Caco-2 (cell line): ENCODE measurements at places on chromosomes 7 and 10. TPM values are rescaled to one million over a fixed set of nuclear protein-coding genes. Genes with fewer than 3 reads are reported as not detected.
A peak's percentile ranks its signal among the peaks of the same experiment; 100 is the strongest.

GRCh38 chr7:24229481-24230226 lies 54.3 kb upstream of the NPY start:
- no peaks in the 10 kb centered on the region for H3K4me1 ChIP-seq
- no peaks in the 10 kb centered on the region for H3K36me3 ChIP-seq
- H3K4me3 ChIP-seq, result no peak overlapping the region
- no peak for DNase-seq

- H3K27ac ChIP-seq, result no peak overlapping the region
- DNase-seq, result peak; percentile 43
- H3K27me3 ChIP-seq, result no peaks in the 10 kb centered on the region
- H3K36me3 ChIP-seq, result no peaks in the 10 kb centered on the region
- no peak overlapping the region for H3K4me3 ChIP-seq
- no peaks in the 10 kb centered on the region for H3K4me1 ChIP-seq
Measured at GRCh38 chr7:22109761-22110160, 164.1 kb upstream of the CDCA7L start.

- H3K27me3 ChIP-seq, result no peaks in the 10 kb centered on the region
- DNase-seq, result peak; percentile 21
- no peak overlapping the region for H3K27ac ChIP-seq
- no peaks in the 10 kb centered on the region for H3K36me3 ChIP-seq
- H3K4me3 ChIP-seq, result no peak overlapping the region
Measured at GRCh38 chr10:91758303-91759146, 39.7 kb upstream of the TNKS2 start.

DNA sequence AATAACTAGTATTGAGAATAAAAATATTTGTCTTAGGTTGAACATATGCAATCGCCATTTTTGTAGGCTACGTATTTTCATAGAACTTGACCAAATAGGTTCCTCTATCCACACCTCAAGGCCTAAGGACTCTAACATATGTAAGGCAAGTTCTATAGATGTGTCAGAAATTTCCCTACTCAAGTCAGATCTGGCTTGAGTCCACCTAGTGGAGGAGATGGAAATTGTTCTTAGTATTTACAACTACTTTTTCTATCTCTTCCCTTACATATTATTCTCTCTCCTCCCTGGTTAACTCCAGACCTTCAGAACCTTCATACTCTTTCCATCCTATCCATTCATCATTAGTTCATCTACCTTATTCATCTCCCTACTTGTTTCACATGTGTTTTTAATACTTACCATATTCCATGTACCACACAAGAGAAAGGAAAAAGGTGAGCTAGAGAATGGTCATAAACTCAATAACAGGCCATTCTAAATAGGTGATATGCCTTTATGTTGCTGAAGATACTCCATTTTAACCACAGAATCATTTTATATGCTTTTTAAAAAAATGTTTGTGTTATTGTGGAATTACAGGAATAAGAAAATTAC lies 174.5 kb upstream of the HDAC9 start:
- no peaks in the 10 kb centered on the region for H3K4me1 ChIP-seq
- H3K36me3 ChIP-seq, result no peaks in the 10 kb centered on the region
- DNase-seq, result no peak
- no peak overlapping the region for H3K4me3 ChIP-seq

The CPED1 gene
- 0.23 and 0.56 TPM in 2 replicates for total RNA-seq

The ATRNL1 gene
- not detected in 2 replicates for total RNA-seq

The MUC3A gene
- 25.1 and 27.0 TPM in 2 replicates for total RNA-seq

The SYNPO2L gene
- total RNA-seq, result 0.12 and 0.16 TPM in 2 replicates

The NAT16 gene
- total RNA-seq, result 0.19 TPM in 1 of 2 replicates, not detected in the other

The BRI3 gene
- 197 and 224 TPM in 2 replicates for total RNA-seq

The PTPRE gene
- 0.46 and 0.50 TPM in 2 replicates for total RNA-seq

The ABCB1 gene
- total RNA-seq, result 34.6 and 37.3 TPM in 2 replicates

The VPS37D gene
- total RNA-seq, result 1.9 and 2.7 TPM in 2 replicates

The SLC26A3 gene
- 0.79 and 2.0 TPM in 2 replicates for total RNA-seq
